ENCODE measurements at places on chromosomes 12 and 14.

GRCh38 chr12:80262771-80263170 is 163.4 kb downstream of the OTOGL start:
- no peak for DNase-seq

GRCh38 chr12:138898-139534 is 72.4 kb downstream of the IQSEC3 start:
- peak; percentile 72 for DNase-seq

DNA sequence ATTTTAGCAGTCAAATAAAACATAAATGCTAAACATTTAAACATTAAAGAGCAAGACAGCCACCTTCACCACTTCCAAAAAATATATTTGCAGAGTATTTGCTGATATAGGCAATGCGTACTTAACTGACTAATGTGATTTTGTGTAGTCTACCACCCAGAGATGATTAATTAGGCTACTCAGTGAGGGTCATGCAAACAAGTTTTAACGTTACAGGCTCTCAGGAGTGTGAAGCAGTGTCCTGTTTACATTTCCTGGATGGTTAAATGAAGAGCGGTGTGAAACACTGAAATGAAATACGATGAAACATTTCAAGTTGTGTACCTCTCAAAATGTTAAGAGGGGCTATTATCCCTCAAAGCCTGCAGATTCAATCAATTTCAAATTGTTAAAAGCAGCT is 165.8 kb upstream of the LRIG3 start:
- DNase-seq, result no peak

DNA sequence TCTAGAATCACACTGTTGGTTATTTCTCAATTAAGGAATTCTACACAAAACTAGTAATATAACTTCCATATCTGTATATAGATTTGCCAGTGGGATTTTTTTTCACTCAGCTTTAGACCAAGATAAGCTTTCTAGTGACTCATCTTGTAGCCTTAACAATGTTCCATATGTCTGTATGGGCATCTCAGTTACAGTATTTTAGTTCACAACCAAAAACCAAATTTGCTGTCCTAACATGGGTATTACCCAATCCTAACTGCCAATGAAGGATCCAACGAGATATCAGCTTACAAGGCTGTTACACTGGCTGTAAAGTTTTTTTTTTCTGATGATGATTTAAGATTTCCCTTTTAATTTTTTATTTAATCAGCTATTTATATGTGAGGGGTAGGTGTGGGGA is 31.5 kb upstream of the KRR1 start:
- no peak for DNase-seq

DNA sequence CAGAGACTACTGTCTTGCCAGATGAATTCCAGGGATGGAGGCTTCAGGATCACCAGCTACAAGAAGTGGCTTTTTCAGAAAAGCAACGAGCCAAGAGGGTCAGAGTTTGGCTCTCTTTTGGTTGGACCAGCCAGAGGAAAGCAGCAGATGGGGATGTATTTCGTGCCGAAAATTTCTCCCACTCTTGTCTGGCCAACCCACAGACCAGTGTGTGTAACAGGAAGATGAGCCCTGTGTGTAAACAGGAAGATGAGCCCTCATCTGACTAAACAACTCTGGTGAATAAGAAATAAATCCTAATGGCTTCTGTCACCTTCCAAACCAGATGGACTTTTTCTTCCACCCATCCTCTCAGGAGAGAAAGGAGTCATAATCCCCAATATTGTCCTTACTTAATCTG is 13.1 kb downstream of the GPR68 start:
- no peak for DNase-seq

- no peak for DNase-seq
These were observed 179.9 kb upstream of the ATF7IP start for GRCh38 chr12:14185427-14186192.

- DNase-seq, result no peak
These were observed 32.9 kb upstream of the IGF1 start for GRCh38 chr12:102513272-102513671.

DNA sequence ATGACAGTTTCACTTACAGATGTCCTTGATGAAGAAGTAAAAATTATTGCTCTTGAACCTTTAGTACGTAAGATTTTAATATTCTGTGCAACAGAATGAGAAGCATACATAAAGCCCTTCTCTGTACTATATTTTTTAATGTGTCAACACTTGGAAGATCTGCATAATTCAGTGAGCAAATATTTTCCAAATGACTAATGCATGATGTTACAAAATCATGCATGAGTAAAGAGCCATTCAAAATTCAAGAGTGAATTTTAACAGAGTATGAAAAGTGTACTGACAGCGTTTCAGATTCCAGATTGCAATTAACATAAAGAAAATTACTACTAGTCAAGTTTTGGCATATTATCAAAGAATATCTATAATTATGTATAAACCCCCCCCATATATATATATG is 101.4 kb upstream of the BBS10 start:
- no peak for DNase-seq

DNA sequence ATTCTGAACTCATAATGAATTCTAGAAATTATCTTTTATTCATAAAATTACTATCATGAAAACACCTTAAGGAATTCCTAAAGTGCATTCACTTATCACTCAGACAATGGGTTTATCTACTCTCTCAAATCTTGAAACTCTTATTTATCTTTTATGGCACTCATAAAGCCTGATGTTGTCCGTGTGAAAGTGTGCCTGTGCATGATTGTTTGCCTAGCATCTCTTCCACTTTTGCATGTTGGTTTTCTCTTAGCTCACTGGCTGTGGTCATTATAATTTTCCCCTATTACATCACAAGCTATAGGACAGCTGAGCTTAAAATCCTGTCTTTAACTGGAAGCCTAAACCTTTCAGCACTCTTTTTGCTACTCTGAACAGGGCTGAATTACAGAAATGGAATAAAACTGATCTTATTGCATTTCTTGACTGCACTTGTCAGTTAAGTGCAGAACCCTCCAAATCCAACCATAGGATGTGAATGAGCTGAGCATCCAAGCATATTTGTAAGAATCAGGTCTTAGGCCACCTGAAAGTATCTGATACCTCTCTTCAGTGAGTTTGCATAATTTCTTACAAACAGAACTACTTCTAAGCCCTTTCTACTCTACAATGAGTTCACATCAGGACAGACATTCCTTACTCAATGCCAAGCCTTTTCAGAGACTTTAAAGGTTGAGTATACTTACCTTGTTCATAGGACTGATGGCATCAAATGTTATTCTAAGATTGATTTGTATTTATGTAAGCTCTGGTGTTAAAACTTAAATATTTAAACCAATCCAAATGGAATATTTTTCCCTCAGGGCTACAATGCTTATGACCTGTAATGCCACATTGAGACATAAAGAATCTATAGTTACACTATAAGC is 221.2 kb upstream of the KITLG start:
- no peak for DNase-seq

GRCh38 chr12:123269395-123269892 is 2.2 kb downstream of the CDK2AP1 start:
- peak; percentile 90 for DNase-seq

DNA sequence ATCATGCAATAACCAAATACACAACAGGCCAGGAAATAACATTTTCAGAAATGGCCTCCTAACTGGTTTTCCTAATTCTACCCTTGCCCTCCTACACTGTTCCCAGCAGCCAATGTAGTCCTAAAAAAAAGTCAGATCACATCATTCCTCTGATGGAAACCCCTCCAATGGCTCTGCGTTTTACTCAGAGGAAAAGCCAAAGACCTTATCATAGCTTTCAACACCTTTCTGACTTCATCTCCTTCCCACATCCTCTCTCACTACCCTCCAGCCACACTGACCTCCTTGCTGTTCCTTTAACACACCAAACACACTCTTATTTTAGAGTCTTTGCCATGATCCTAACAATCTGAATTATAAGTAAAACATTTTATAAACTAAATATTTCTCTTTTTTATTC is 1.1 kb downstream of the MED6 start:
- no peak for DNase-seq

DNA sequence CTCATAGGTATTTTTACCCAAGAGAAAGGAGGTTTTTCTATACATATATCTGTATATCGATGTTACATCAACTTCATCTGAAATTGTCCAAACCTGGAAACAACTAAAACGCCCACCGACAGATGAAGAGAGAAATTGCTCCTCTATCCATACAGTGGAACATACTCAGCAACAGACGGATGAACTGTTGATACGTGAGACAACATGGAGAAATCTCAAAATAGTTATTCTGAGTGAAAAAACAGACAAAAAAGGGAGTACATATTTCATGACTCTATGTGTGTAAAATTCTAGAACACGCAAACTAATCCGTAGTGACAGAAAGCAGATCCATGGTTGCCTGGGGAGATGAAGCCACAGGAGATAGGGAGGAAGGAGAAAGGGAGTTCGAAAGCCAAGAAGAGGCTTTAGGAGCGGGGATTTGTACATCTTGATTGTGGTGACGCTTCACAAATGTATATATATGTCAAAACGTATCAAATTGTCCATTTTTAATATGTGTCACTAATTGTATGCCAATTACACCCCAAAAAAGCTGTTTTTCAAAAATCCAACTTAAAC is 37.6 kb upstream of the C14orf180 start:
- DNase-seq, result no peak

DNA sequence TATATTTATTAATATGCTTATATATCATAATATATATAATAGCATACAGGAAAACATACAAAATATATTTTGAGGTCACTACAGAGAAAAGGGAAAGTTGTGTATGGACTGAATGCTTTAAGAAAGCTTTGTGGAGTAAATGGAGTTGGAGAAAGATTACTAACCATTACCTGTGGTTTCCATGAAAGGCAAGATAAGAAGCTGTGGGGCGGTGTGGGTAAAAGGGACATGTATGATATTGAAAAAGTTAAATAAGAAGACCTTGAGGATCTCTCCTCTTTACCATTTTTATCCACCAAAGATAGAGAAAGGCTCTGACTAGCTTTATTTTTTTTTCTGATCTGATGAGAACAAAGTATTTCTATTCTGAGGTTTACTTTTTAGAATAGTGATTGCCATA is 404.4 kb downstream of the TRHDE start:
- DNase-seq, result no peak

DNA sequence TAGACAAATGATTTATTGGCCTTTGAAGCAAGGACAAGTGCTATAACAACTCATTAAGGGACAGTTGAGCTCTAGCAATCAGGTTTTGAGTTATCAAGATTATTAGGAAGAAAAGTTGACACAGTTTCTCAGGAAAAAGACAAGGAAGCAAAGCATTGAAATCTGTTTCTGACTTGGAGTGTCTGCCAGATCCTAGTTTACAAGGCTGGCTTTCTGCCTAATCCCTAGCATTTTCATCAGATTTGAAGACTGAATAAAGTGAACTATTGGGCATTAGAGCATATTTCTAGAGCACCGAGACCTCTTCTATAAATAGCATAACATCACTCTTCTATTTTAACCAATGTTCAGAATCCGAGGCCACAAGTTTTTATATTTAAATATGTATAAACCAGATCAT is 7.0 kb downstream of the SYT1 start:
- no peak for DNase-seq

DNA sequence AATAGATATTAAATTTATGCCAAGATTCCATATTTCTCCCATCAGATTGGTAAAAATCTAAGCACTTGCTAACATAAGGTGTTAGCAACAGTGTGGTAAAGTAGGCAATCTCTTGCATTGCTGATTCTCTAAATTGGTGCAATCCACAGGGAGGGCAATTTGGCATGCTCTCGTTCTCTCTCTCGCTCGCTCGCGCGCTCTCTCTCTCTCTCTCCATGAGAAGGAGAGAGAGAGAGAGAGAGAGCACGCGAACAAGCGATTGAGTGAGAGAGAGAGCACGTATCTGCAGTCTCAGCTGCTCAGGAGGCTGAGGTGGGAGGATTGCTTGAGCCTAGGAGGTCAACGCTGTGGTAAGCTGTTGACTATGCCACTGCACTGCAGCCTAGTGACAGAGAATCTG is 25.9 kb downstream of the PSEN1 start:
- DNase-seq, result no peak

DNA sequence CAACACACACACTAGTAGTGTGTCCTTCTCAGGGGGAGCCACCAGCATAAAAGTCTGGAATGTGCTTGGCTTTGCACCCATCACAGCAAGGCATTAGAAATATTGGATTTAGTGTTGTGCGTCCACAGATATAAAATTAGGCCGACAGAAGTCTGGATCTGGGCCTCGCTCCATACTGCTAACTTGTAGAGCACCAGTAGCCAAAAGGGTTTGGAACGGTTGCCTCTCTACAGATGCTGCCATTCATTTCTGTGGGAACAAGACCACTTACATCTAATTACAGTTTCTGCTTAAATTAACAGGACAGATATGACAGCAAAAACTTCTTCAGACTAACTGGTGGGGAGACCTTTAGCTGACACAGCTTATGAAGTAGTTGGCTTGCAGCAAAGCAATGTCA is 94.2 kb downstream of the EXOC5 start:
- no peak for DNase-seq

- DNase-seq, result no peak
These were observed 79.7 kb upstream of the RAP1B start for GRCh38 chr12:68530965-68531364.

- no peak for DNase-seq
These were observed 23.0 kb upstream of the RAB21 start for GRCh38 chr12:71731439-71732356.

- no peak for DNase-seq
These were observed 95.7 kb downstream of the PTPN11 start for GRCh38 chr12:112514456-112514855.

DNA sequence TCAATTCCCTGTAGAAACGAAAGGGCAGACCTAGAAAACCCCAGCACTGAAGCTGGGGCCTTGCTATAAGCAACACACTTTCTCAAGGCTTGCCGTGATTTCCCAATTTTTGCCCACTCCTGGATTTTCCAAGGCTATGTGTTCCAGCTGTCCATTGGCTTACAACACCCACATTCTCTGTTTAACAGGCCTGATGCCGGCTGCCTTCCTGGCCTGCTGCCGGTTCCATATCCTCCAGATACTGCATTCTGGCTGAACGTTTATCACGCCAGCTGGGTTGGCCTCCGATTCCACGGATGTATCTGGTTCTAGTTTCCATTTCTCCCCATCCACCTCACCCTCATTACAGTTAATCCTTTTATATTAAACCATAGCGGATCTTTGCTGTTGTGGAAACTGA is 2.0 kb upstream of the PCNX1 start:
- DNase-seq, result peak; percentile 77

GRCh38 chr14:51458563-51458955 is 193.2 kb upstream of the FRMD6 start:
- DNase-seq, result no peak

- no peak for DNase-seq
These were observed 104.1 kb upstream of the RAP1B start for GRCh38 chr12:68506619-68507018.

GRCh38 chr12:115043079-115043478 is 359.1 kb upstream of the TBX3 start:
- no peak for DNase-seq

- DNase-seq, result no peak
These were observed 13.4 kb upstream of the ITPR2 start for GRCh38 chr12:26846416-26846815.

DNA sequence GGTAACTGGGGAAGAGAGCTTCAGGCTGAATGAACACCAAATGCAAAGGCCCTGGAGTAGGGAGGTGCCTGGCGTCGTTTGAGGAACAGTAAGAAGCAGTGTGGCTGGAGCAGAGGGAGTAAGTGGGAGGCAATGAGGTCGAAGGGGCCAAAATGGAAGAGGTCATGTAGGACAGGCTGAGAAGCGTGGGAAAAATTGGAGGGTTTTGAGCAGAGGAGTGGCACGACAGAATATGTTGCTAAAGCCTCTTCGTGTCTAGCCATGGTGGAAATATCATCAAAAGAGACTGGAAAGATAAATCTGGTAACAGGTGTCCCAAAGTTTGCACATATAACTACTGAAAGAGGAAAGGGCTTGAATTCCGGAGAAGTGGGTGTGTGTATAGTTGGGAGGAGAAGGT is 1.9 kb downstream of the TRIM9 start:
- DNase-seq, result no peak

GRCh38 chr14:64806202-64806861 is 73.4 kb downstream of the SPTB start:
- no peak for DNase-seq

Measured in left forelimb (tissue), 1 donor.